T47D (cell line): ENCODE measurements at places on chromosomes 13 and 19.
A peak's percentile ranks its signal among the peaks of the same experiment; 100 is the strongest.

DNA sequence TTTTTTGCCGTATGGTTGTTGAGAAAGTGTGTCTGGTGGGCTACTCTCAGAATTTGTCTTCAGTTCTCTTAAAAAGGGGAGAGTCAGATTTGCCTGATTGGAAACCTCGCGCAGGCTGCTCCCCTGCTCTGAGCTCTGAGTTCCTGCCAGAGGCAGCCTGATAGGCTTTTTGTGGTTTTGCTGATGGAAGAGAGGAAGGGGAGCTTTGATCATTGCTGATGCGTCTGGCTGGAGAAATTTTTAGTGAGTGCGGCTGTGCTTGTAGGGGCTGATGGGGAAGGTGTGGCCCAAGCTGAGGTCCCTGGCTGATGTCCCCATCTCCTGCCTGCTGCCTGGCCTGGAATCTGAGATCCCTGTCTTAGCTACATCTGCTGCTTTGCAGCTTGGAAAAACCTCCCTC, 2.8 kb downstream of the CHST8 start:
- DNase-seq: no peak

DNA sequence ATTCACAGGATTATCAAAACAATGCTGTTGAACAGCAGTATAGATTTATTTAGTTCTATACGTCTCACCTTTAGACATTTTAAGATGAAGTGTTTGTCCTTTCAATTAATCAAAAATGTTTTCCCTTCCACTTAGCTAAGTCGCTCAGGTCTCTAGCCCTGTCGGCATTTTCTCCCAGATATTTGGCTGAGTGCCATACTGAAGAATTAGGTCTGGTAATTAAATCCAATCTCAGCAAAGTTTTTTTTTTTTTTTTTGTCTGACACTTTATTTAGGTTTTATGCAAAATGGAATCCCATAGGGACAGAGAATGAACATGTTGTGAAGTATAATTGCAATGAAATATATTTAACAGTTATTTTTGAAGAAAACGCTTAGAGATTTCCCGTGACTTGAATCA, 44.1 kb downstream of the RFC3 start:
- DNase-seq: no peak

- peak; percentile 8 for DNase-seq
These were observed 76.8 kb downstream of the FREM2 start for GRCh38 chr13:38763446-38764381.

DNA sequence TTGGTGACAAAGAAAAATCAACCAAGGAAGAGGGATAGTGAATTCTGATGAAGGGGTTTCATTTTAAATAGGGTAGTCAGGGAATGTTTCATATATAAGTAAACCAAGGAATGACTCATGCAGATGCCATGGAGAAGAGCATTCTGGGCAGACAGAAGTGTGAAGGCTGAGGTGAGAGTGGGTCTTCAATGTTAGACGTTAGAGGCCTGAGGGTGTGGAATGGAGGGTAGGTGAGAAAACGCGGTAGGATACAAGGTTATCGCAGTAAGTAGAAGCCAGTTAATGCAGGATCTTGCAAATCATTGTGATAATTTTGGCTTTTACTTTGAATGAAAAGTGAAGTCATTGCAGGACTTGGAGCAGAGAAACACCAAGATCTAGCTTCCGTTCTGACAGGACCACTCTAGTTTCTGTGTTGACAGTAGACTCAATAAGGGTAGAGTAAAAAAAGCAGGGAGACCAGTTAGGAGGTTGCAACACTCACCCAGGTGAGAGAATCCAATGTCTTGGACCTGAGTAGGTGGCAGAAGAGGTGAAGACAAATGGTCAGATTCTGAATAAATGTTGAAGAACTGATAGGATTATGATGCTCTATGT, 225.2 kb upstream of the TMTC4 start:
- DNase-seq: no peak

GRCh38 chr13:96783057-96783456, 211.2 kb downstream of the OXGR1 start:
- DNase-seq: no peak
